NCI-H187 treated with DMSO at 0.1 percent for 48 hours (cell line): ENCODE measurements at places on chromosomes 7 and 10.

- no peak for DNase-seq
Observed at GRCh38 chr10:19930936-19931893, 115.0 kb downstream of the PLXDC2 start.

GRCh38 chr10:60989400-60989876 is 45.5 kb upstream of the RHOBTB1 start:
- no peak for DNase-seq

GRCh38 chr7:41996381-41997035 is 240.5 kb downstream of the GLI3 start:
- no peak for DNase-seq

- DNase-seq = no peak
Observed at GRCh38 chr10:97801422-97801821, 29.6 kb upstream of the SFRP5 start.

DNA sequence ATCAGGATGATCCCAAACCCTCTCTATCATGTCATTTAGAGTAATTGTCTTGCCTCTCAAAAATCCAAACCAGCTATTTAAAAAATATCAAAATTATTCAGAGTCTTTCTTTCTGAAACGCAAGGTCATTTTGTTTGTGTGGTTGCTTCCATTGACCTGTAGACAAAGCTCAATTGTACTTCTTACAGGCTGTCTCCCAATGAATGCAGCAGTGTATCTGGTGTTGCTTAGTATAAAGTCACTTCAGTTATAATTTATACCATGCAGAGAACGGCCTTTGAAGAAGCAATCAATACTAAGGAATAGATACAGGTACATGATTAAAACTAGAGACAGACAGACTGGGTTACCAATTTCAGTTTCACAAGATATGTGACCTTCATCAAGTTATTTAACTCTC is 80.9 kb downstream of the DOCK4 start:
- DNase-seq = no peak

DNA sequence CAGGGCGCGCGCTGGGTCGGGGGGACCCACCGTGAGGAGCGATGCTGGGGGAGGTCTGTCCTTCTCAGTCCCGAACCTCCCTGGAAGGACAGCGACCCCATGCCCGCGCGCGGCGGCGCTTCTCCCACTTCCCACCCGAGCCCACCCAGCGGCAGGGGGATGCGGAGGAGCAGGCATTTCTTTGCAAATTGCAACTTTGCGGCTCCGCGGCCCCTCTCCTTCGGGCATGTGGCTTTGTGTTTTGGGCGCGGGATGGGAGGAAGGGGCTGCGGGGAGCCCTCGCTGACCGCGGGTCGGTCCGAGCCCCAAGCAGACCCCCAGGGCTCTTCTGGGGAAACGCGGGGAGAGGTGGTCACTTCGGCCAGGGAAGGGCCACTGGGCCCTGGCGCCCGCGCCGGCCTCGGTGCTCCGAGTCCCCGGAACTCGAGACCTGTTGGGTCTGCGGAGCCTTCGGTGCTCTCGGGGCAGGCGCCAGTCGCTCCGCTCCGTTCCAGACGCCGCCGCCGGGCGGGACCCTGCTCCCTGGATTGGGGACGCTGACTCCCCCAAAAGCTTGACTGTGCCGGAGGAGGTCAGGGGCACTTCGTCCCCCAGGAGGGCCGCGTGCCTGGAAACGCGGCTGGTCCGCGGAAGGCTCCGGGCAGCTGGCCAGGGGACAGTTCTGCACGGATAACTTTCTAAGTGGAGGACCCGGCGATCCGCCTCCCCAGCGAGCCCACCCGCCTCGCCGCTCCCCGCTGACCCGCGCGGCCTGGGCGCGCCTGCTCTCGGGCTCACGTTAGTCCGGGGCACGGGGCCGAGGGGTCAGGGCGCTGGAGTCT is 164.2 kb upstream of the DPP6 start:
- no peak for DNase-seq

GRCh38 chr7:40401406-40401805 is 266.6 kb downstream of the SUGCT start:
- no peak for DNase-seq

DNA sequence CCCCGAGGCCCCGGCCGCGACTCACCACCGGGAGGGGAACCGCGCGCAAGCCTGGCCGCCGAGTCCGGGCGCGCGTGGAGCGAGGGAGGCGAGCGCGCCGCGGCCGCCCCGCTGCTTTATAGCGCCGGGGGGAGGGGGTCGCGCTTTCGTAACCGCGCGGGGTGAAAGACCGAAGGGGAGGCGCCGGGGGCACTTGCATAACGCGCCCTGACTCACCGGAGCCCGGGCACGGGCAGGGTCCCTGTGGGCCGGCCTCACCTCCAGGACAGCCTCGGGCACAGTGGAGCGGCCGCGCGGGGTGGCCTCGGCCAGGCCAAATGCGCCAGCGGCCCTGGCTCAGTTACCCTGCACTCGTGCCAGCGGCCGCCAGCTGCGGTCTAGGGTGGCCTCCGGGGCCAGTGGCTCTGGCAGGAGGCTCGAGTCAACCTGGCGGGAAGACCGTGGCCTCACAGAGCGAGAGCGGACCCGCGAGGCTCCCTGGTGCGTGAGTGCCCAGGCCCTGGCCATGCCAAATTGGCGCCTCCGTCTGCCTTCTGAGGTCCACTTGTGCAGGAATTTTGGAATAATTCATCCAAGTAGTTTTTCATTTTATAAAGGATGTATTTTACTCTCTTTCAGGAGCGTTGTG is at the start of gene RBP4:
RBP4 (minus strand) TSS at position 90 of the 628 bp plus-strand sequence. CDS start 207 bp downstream, outside the sequence.
- DNase-seq = no peak
